Activated T-cell treated with anti-CD3 and anti-CD28 coated beads, Interleukin-2, amount 50 U/mL, for 72 hours (primary cell): ENCODE measurements at places on chromosomes 1 and 21. TPM values are rescaled to one million over a fixed set of nuclear protein-coding genes. Genes with fewer than 3 reads are reported as not detected.

- no peak overlapping the region for H3K27ac ChIP-seq
- no peaks in the 10 kb centered on the region for H3K4me1 ChIP-seq
- no peak overlapping the region for H3K4me3 ChIP-seq
- no peak for DNase-seq
- no peaks in the 10 kb centered on the region for H3K27me3 ChIP-seq
Measured at GRCh38 chr1:79322511-79323027, 316.0 kb upstream of the ADGRL4 start.

GRCh38 chr1:118504867-118505266 lies 319.8 kb upstream of the SPAG17 start:
- H3K4me1 ChIP-seq = no peaks in the 10 kb centered on the region
- H3K27ac ChIP-seq = no peak overlapping the region
- H3K36me3 ChIP-seq = no peaks in the 10 kb centered on the region
- no peak for DNase-seq

- H3K4me1 ChIP-seq = no peaks in the 10 kb centered on the region
- no peak for DNase-seq
- H3K36me3 ChIP-seq = no peaks in the 10 kb centered on the region
- no peak overlapping the region for H3K27ac ChIP-seq
- H3K27me3 ChIP-seq = no peaks in the 10 kb centered on the region
Measured at GRCh38 chr1:238606896-238607295, 716.2 kb upstream of the ZP4 start.

DNA sequence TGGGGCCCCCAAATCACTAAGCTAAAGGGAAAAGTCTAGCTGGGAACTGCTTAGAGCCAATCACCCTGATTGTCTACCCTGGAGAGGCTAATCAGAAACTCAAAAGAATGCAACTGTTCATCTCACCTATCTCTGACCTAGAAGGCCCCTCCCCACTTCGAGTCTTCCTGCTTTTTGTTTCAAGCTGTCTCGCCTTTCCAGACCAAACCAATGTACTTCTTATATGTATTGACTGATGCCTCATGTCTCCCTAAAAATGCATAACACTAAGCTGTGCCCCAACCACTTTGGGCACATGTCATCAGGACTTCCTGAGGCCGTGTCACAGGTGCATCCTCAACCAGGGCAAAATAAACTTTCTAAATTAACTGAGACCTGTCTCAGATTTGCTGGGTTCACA lies 209.5 kb downstream of the APP start:
- H3K4me1 ChIP-seq = no peaks in the 10 kb centered on the region
- DNase-seq = no peak
- H3K27me3 ChIP-seq = no peaks in the 10 kb centered on the region
- H3K36me3 ChIP-seq = peaks cover 3% of the 10 kb centered on the region
- H3K27ac ChIP-seq = no peak overlapping the region

DNA sequence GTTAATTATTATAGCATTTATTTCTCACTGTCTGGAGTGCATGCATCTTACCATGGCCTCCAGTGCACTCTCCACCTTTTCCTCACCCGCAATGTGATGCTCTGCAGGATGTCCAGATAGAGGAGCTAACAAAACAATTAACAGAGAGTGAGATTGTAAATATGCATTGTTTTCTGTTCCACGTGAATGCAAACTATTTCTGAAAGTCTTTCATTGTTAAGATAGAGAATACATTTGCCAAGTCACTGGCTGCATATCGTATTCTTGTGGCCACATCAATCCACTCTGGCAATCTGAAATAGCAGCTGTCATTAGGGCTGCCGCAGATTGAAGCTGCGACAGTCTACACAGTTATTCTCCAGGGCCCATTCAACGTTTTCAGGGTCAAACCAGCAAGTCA lies 143.8 kb downstream of the DUSP10 start:
- H3K4me1 ChIP-seq = no peaks in the 10 kb centered on the region
- H3K27ac ChIP-seq = no peak overlapping the region
- peaks cover 8% of the 10 kb centered on the region for H3K27me3 ChIP-seq
- DNase-seq = no peak

- H3K27me3 ChIP-seq = peaks cover 16% of the 10 kb centered on the region
- H3K27ac ChIP-seq = no peak overlapping the region
- no peaks in the 10 kb centered on the region for H3K36me3 ChIP-seq
- no peak overlapping the region for H3K4me3 ChIP-seq
- H3K4me1 ChIP-seq = no peaks in the 10 kb centered on the region
Measured at GRCh38 chr1:230016159-230016558, 50.9 kb upstream of the GALNT2 start.

The DENND2D gene
- total RNA-seq = 165 TPM

DNA sequence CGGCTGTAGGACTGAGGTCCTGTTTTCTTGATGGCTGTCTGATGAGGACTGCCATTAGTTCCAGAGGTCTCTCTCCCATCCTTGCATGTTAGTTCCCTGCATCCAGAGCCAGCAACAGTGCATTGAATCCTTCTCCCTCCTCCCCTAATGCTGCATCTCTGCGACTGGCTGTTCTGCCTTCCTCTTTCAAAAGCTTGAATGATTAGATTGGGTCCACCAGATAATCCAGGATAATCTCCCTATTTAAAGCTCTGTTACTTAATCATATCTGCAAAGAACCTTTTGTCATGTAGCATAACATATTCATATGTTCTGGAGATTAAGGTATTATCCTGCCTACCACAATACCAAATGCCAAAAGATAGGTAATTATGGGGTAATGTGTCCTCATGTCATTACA lies 377.5 kb downstream of the GPATCH2 start:
- no peak for DNase-seq
- H3K36me3 ChIP-seq = no peaks in the 10 kb centered on the region
- no peak overlapping the region for H3K27ac ChIP-seq
- no peaks in the 10 kb centered on the region for H3K27me3 ChIP-seq

The L1TD1 gene
- not detected for total RNA-seq
